ENCODE measurements at places on chromosomes 12 and 14.
A peak's percentile ranks its signal among the peaks of the same experiment; 100 is the strongest.

GRCh38 chr12:64065881-64066451 lies 156.1 kb downstream of the KICS2 start:
- DNase-seq, result peak; percentile 19

DNA sequence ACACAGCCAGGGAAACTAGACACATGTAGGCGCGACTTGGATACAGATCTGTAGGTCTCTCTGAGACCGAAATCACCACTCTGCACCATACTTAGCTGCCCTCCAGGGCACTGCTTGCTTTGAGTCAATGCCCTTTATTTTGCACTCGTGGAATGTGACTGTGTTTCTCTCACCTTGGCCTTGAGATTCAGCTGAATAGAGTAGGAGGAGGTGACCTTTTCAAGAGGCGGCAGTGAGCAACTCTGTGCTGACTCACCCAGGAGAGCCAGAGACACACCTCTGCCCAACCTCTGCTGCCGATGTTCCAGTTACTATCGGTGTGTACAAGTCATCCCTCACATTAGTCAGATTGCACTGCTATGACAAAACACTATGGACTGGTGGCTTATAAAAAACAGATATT lies 583.4 kb downstream of the VRK1 start:
- no peak for DNase-seq

DNA sequence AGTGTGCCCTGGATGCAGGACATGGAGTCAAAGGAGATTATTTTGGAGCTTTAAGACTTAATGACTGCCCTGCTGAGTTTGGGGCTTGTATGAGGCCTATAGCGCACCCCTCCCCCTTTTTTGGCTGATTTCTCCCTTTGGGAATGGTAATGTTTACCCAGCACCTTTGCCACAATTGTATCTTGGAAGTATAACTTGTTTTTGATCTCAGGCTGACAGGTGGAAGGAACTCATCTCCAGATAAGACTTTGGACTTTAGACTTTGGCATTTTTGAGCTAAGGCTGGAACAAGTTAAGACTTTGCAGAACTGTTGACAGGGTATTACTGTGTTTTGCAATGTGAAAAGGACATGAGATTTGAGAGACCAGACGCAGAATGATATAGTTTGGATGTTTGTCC lies 110.5 kb downstream of the DERA start:
- no peak for DNase-seq

DNA sequence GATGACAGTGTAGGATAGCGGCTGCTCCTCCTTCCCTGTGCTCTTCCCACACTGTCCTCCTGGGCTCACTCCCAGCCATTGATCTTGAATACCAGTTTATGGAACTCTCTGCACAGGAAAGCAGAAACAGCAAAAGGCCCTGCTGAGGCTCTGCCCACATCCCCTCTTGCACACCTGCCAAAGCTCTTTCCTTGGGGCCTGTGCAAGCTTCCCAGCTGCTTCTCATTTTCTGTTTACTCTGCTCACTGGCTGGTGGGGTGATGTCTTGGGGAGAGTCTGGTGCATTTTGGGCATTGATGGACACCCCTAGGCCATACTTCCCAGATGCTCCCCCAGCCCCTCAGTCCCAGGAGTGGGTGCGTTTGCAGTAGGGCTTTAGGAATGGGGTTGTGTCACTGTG lies 361.8 kb downstream of the TMEM121 start:
- DNase-seq, result no peak

DNA sequence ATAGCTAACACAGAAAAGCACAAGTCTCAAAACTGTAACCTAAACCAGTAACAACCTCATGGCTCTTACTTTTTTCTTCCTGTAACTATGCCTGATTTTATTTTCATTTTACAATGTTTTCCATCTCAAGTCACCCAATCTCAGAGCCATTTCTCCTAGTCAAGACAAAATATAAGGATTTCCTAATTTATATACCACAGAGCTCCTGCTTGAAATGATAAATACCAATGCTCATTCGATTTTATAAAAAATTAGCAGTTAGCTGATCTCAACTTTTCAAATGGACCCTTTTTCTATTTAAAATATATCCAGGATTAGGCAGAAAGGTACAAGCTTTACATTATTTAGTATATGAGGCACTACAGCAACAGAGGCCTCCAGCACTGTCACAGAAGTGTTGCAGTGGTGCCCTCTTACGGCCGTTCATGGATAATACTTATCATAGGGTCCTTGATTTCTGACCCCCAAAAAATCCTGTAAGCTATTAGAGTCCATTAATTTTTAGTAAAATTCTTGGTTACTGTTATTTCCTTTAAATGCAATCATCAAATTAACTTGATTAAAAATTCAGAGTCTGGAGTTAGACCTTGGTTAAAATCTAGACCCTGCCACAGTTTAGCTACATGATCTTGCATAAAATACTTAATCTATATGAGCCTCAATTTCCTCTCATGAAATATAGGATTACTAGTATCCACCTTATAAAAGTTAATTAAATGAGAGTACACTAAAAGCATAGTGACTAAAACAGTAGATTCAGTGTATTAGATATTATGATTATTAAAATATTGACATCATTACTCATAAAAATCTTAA lies 68.3 kb downstream of the SEC23A start:
- DNase-seq, result peak; percentile 13

Measured in GM03348 (cell line).